ENCODE measurements at places on chromosomes 1 and 21.
A peak's percentile ranks its signal among the peaks of the same experiment; 100 is the strongest.

DNA sequence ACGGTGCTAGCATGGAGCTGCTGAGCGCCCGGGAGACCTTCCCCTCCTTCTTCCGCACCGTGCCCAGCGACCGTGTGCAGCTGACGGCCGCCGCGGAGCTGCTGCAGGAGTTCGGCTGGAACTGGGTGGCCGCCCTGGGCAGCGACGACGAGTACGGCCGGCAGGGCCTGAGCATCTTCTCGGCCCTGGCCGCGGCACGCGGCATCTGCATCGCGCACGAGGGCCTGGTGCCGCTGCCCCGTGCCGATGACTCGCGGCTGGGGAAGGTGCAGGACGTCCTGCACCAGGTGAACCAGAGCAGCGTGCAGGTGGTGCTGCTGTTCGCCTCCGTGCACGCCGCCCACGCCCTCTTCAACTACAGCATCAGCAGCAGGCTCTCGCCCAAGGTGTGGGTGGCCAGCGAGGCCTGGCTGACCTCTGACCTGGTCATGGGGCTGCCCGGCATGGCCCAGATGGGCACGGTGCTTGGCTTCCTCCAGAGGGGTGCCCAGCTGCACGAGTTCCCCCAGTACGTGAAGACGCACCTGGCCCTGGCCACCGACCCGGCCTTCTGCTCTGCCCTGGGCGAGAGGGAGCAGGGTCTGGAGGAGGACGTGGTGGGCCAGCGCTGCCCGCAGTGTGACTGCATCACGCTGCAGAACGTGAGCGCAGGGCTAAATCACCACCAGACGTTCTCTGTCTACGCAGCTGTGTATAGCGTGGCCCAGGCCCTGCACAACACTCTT lies 1.1 kb downstream of the TAS1R3 start:
- ATAC-seq, result peak; percentile 48

- no peak for ATAC-seq
Observed at GRCh38 chr1:230230948-230231773, 164.1 kb downstream of the GALNT2 start.

GRCh38 chr1:9278116-9278515 lies 14.6 kb upstream of the SPSB1 start:
- ATAC-seq, result no peak

GRCh38 chr1:94863919-94864318 lies 43.8 kb downstream of the SLC44A3 start:
- peak; percentile 90 for ATAC-seq

GRCh38 chr1:29718791-29719190 lies 482.5 kb downstream of the PTPRU start:
- no peak for ATAC-seq

DNA sequence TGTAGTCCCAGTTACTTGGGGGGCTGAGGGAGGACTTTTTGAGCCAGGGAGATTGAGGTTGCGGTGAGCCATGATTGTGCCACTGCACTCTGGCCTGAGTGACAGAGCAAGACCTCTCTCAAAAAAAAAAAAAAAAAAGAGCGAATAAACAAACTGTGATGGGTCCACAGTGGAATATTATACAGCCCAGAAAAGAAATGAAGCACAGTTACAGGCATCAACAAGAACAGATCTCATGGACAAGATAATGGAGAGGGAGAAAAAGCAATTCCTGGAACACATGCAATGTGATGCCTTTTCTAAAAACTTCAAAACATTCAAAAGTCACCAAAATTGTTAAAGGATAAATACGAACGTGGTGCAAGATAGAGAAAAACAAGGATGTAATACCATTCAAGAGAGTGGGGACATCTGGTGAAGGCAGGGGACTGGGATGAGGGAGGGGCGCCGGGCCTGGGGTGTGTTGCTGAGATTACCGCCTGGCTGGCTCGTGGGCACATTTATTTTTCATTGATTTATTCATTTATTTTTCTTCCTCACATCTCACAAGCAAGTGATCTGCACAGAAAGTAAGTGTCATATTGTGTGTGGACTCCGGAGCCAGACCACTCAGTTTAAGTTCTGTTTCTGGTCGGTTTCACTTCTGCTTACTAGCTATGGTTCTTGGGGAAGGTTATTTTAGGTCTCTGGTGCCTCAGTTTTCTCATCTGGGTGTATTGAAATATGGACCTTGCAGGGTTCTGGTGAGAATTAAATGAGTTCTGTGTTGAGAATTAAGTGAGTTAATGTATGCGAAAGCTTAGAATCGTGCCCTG lies 30.1 kb downstream of the ABCG1 start:
- ATAC-seq, result no peak

GRCh38 chr1:70978623-70979022 lies 69.0 kb downstream of the PTGER3 start:
- ATAC-seq, result no peak

All from esophagus mucosa (tissue), 1 donor.